ENCODE measurements at places on chromosomes 12 and 14. TPM values are rescaled to one million over a fixed set of nuclear protein-coding genes. Genes with fewer than 3 reads are reported as not detected.

Gene ANKRD9
- 102 TPM for polyA plus RNA-seq

- no peaks in the 10 kb centered on the region for H3K36me3 ChIP-seq
- H3K4me3 ChIP-seq, result no peak overlapping the region
- peaks cover 29% of the 10 kb centered on the region for H3K4me1 ChIP-seq
- H3K27me3 ChIP-seq, result no peaks in the 10 kb centered on the region
- H3K27ac ChIP-seq, result peak overlapping the region; percentile 45
Measured at GRCh38 chr12:6345319-6346091, 3.6 kb upstream of the TNFRSF1A start.

Gene TPH2
- polyA plus RNA-seq, result not detected

Gene NOPCHAP1
- 4.5 TPM for polyA plus RNA-seq

DNA sequence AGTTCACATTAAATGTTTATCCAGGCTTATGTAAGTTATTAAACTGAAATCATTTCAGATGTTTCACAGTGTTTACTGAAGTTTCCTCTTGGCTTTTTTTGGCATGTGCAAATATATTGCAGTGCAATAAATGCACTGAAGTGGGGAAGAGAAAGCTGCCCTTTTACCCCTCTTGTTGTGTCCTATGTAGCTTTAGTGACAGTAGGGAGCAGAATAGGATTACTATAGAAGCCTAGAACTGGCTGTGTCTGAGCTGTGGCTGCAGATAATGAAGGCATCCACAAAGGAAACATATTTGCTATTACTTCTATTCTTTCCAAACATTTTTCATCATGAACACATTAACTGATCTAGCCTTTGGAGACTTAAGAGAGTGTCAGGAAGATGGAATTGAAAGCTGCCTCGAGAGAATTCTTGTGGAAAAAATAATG is 24.1 kb upstream of the CNTN1 start:
- no peak for DNase-seq
- no peaks in the 10 kb centered on the region for H3K27me3 ChIP-seq
- no peak overlapping the region for H3K4me3 ChIP-seq
- H3K27ac ChIP-seq, result no peak overlapping the region
- H3K36me3 ChIP-seq, result no peaks in the 10 kb centered on the region

DNA sequence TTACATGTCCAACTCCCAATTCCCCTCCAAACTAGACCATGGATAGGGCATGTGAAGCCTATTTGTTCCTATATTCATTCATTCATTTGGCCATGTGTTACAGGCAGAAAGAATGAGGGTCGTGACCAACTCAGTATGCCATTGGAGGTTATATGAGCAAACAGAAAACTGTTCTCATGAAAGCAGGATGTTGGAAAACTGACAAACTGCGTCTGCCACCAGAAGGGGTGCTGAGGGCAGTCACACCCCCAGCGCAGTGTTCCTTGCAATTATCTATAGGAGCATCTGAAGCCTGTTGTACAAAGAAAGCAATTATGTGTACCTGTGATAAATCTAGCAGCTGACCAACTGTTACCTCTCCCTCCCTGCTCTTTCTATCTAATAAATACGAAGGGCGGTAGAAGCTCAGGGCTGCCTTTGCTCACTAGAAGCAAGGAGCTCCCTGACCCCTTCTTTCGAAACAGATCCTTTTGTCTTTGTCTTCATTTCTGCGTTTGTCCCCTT is 21.1 kb downstream of the ENTPD5 start:
- no peaks in the 10 kb centered on the region for H3K27me3 ChIP-seq
- no peak overlapping the region for H3K4me3 ChIP-seq
- H3K27ac ChIP-seq, result no peak overlapping the region
- no peaks in the 10 kb centered on the region for H3K4me1 ChIP-seq

DNA sequence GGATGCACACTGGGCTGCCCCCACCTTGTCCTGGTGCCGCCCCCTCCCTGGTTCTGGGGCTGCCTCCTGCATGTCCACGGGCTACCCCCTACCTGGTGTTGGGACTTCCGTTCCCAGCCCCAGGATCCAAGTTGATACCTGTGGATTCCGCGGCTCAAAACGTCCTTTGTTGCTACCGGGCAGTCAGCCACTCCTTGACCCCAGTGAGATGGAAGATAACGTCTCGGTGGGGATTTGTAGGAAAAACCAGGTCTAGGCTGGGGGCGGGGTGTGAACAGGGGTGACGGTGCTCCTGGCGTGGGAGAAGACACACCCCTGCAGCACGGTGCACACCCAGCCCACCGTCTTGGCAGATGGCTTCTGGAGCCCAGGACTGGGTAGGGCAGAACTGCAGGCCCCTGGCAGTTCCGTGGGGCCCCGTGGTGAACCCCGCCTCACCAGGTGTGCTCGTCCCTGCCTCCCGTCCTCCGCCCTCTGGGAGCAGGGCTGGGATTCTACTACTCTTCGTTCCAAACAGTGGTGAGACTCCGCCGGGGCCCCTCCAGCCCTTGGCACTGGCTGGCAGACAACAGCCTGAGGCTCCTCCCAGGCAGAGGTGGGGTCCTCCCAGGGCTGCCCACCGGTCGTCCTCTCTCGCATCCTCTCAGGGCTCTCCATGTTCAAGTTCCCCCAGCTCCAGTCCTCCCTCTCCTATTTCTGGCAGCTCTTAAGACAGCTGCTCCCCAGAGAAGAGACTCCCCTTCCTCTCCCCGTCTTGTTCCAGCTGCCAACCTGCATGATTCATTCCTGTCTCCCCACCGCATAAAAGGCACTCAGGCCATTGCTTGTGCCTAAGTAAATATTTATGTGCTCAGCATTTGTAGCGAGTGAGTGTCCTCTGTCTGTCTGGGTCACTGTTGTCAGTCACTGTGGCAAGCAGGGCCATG is 75.5 kb downstream of the FBXL14 start:
- no peak overlapping the region for H3K27ac ChIP-seq
- peaks cover 13% of the 10 kb centered on the region for H3K27me3 ChIP-seq
- H3K4me3 ChIP-seq, result no peak overlapping the region
- no peak for DNase-seq

DNA sequence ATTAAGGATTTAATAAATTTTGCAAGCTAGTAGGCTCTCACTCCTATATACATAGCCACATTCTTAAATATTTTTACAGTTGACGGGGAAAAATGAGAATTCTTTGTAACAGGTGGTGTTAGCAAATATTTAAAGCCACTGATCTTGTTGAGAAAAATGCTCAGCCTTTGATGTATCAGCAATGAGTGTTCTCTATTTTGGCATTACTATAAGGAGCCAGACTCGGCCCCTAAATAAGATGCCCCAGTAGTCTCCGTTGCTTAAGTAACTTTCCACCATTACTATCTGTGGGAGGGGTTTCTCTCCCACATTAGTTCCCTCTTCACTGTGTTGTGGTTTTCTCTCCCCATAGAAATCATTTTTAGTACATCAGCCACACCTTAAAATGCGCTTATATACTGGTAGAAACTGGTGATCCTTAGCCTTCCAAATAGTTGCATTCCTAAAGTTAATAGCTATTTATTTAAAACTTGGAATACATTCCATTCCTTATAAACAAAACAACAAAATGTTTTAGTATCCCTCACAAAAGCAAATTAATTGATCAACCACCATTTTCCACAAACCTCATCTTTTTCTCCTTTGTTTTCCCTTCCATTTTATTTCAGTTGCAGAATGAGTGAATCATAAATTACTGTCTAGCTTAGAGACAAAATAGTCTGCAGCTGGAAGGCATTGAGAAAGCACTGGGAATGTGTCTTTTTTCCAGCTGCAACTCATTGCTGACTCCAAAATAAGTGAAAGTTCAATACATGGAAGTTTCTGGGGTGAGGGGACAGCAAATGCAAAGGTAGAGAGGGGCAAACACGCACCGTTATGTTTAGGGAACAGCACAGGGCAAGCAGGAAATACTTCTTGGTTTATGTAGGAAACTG is 84.7 kb upstream of the FERMT2 start:
- H3K36me3 ChIP-seq, result no peaks in the 10 kb centered on the region
- peaks cover 48% of the 10 kb centered on the region for H3K4me1 ChIP-seq
- no peak overlapping the region for H3K4me3 ChIP-seq
- H3K27ac ChIP-seq, result no peak overlapping the region
- no peaks in the 10 kb centered on the region for H3K27me3 ChIP-seq

Gene AQP2
- polyA plus RNA-seq, result 0.04 TPM

DNA sequence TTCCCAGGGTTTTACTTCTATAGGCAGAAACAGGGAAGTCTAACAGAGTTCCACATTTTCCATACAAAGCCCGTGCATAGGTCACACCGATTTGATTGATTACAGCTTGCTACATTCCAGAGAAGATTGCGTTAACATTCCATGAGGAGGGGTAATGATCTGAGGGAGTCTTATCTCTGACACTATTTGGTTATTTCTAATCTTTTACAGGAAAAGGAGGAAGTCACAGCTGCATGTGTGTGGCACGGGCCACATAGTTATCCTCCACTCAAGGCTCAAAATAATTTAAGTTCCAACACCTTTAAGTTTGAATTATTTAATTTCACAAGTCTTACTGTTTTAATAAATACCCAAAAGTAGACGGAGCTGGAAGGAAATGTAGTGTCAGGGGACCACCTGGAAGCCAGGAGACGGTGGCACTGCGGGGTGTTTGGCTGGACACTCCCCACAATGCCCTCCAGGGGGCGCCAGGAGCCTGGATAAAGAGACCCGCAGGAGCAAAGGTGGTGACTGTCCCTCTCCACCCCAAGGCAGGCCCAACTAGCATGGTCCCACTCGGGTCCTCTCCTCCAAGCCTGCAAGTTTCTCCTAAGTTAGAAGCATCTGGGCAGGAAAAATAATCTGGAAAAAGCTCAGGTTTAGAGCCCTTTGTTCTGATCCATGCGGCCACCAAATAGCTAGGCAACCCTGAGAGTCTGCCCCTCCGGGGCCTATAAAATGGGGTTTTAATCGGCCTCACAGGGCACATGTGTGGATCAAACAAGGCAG is 20.2 kb downstream of the KRT8 start:
- DNase-seq, result peak; percentile 82
- no peaks in the 10 kb centered on the region for H3K36me3 ChIP-seq
- no peak overlapping the region for H3K27ac ChIP-seq
- H3K27me3 ChIP-seq, result peaks cover 19% of the 10 kb centered on the region
- peaks cover 5% of the 10 kb centered on the region for H3K4me1 ChIP-seq

DNA sequence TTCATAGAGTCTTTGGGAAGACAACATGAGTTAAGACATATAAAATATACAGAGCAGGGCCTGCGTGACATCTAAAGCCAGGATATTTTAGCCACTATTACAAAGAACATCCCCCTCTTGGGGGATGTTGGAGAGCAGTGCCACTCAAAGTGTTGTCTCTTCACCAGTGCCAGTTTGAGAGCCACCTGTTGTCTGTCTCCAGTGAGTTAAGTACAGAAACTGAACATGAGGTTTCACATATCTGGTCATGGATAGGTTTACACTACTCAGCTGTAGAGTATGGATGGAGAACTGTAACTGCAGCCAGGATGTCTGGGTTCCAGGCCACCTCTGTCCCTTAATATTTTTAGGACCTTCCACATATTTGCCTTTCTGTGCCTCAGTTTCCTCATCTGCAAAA is 39.1 kb downstream of the RNFT2 start:
- no peaks in the 10 kb centered on the region for H3K27me3 ChIP-seq
- no peak overlapping the region for H3K4me3 ChIP-seq
- no peak for DNase-seq
- no peaks in the 10 kb centered on the region for H3K4me1 ChIP-seq

DNA sequence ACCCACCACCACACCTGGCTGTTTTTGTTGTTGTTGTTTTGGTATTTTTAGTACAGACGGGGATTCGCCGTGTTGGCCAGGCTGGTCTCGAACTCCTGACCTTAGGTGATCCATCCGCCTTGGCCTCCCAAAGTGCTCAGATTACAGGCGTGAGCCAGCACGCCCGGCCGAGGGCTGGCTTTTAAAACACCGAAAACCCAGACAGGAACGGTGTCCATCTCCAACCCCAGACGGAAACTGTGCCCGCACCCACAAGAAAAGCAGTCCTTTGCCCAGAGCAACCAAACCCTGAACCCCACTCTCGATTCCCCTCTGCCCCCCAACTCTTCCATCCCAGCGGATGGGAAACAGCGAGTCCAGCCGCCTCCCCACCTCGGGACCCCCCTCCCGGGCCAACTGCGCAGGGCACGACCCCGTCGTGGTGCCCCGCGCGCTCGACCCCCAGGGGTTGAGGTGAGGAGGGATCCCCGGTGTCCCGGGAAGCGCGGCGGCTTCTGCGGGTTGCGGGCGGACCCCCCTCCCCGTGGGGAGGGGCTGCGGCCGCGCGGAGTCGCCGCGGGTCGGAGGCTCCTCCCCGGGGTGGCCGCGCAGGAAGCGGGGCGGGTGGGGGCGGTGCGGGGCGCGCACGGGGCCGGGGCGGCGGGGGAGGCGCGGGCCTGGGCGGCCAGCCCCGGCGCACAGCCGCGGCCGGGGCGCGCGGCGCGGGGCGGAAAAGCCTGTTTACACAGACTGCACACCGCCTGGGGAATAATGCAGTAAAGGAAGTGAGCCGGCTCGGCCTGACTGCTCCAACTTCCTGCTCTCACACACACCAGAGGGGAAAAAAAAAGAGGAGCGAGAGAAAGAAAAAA is at the start of gene ELK3:
Gene ELK3, plus strand, starts transcription at position 651 of the 851 bp plus-strand sequence.
- DNase-seq, result peak; percentile 84
- peak within 1 kb of the TSS; percentile 95 for H3K27ac ChIP-seq
- peak within 1 kb of the TSS; percentile 82 for H3K4me3 ChIP-seq
- peaks cover 35% of the 10 kb centered on the region for H3K4me1 ChIP-seq
- no peaks in the 10 kb centered on the region for H3K36me3 ChIP-seq

DNA sequence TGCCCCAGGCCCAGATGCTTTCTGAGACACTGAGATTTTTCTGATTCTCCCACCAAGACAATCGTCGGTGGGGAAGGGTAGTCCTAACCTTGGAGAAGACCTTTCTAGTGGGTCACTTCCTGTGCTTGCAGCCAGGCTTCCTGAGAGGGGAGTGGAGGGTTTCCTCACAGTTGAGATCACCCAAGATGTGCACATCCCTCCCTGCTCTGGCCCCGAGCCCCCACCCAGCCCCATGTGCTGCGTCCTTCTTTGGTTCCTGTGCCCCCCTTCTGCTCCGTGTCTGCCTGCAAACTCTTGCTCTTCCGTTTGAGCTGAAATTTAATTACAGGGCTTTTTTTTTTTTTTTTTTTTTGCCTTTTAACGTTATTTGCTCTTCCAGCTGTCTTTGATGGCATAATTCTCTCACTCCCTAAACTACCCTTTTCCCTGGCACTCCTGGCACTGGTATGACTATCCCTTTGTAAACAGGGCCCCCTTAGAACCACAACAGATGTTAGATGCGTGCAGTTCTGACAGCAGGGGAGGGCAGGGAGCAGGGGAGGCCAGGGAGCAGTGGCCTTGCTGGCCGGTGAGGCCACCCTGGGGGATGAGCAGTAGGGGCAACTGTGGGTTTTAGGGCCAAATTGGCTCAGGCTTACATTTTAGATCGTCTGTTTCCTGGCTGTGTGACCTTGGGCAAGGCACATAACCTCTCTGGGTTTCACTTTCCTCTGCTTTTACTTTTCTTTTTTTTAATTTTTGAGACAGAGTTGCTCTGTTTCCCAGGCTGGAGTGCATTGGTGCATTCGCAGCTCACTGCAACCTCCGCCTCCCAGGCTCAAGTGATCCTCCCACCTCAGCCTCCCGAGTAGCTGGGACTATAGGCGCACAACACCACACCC is 144.5 kb downstream of the PHETA1 start:
- H3K4me3 ChIP-seq, result no peak overlapping the region
- H3K4me1 ChIP-seq, result no peaks in the 10 kb centered on the region
- H3K36me3 ChIP-seq, result no peaks in the 10 kb centered on the region
- H3K27me3 ChIP-seq, result no peaks in the 10 kb centered on the region
- DNase-seq, result no peak
- H3K27ac ChIP-seq, result no peak overlapping the region

Gene DCN
- polyA plus RNA-seq, result 703 TPM
